T-cell (primary cell): ENCODE measurements at places on chromosomes 1 and 21. TPM values are rescaled to one million over a fixed set of nuclear protein-coding genes. Genes with fewer than 3 reads are reported as not detected.

DNA sequence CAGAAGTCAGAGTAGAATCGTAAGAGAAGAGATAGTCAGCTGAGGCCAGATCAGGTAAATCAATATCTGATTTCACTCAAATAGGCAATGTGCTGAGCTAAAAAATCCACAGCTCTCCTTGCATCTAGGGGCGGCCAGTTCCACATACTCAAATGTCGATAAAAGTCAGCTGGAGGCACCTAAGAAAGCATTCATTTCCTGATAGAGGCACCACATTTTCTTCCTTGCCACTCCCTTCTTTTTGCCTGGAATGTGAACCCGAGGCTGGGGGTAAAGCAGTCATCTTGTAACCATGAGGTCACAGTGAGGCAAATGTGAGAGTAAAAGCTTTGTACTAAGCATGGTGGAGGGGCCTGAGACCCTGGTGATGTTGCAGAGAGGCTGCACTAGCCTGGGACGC lies 24.2 kb upstream of the CTPS1 start:
- no peak for DNase-seq

- no peak for DNase-seq
Observed at GRCh38 chr1:206814716-206815341, 42.5 kb upstream of the IL10 start.

GRCh38 chr1:64098436-64098835 lies 105.0 kb upstream of the UBE2U start:
- no peak for DNase-seq

DNA sequence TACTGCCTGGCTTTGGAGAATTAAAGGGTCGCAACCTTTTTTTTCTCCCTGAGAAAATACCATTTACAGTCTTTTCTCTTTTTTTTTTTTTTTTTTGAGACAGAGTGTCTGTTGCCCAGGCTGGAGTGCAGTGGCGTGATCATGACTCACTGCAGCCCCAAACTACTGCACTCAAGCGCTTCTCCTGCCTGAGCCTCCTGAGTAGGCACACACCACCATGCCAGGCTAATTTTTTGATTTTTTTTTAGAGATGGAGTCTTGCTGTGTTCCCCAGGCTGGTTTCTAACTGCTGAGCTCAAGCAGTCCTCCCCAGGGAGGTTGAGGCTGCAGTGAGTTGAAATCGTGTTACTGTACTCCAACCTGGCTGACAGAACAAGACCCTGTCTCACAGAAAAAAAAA lies 24.6 kb downstream of the UBE4B start:
- DNase-seq, result no peak

- no peak for DNase-seq
Observed at GRCh38 chr1:203054184-203054583, 27.9 kb downstream of the PPFIA4 start.

- DNase-seq, result no peak
Observed at GRCh38 chr1:160219062-160219929, 14.1 kb downstream of the PEA15 start.

DNA sequence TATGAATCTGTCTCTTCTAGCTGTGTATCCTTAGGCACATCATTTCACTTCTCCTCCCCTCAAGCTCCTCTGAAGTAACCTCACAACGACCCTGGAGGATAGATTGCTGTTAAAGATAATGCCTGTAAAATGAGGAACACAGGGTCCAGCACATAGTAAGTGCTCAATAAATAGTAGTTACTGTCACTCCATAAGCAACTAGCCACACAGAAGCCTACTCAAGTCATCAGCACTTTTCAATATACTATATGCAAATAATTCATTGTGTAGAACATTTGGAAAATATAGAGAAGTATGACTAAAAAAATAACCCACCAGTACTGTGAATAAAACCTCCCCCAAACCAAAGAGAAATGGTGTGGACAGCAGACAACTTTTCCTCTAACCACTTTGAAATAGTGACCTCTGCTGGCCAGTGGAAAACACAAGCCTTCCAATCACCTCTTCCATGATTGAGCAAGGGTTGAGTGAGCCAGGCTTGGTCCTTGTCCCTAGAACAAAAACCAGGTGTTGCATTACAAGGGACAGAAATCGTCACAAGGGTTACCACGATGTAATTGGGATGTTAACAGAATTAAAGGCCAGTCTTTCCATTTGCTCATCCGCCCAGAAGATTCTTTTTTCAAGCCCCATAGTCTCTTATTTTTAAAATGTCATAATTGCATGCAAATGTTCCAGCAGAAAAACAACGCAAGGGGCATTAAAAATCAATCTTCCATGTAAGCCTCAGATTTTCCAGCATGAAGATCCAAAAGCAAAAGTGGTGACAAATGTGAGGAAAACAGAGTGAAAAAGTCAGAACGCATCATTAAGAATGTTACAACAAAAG lies 15.7 kb upstream of the GLIS1 start:
- DNase-seq, result no peak

- no peak for DNase-seq
Observed at GRCh38 chr1:212433577-212434462, 1.1 kb downstream of the NENF start.

Gene MROH7
- total RNA-seq, result 0.23 TPM

Gene GNG4
- total RNA-seq, result 0.29 TPM
